RPMI7951 (cell line): ENCODE measurements at places on chromosomes 4 and X. TPM values are rescaled to one million over a fixed set of nuclear protein-coding genes. Genes with fewer than 3 reads are reported as not detected.

- no peak for DNase-seq
These were observed 763.4 kb upstream of the EPHA5 start for GRCh38 chr4:66433706-66434105.

Gene F8A2
- not detected in 2 replicates for total RNA-seq

Gene SH3BGRL
- total RNA-seq: 98.4 and 122 TPM in 2 replicates

Gene SHOX
- total RNA-seq: not detected in 2 replicates

- no peak for DNase-seq
These were observed 196.5 kb upstream of the SLC7A11 start for GRCh38 chr4:138438608-138439007.

Gene GPR50
- not detected in 2 replicates for total RNA-seq

Gene NSG1
- not detected in 2 replicates for total RNA-seq

Gene TMEM35A
- total RNA-seq: 0.10 TPM in 1 of 2 replicates, not detected in the other

Gene HCCS
- total RNA-seq: 29.0 and 30.5 TPM in 2 replicates

DNA sequence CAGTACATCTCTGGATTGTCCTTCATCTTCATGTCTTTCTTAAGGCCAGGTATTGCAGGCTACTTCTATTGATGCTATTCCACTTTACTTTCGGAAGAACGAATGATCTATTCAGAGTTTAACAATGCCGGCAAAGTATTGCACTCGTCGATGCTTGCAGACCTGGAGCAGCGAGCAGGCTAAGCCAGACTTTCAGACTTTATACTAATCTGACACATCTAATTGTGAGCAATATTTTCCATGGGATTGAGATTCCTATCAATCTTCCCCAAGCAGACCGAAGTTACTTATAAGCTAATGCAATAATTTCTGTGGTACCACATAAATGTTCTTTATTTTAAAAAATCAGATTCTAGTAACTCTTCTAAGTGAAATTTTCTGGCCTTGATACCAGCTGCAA lies 1.6 kb downstream of the EMCN start:
- no peak for DNase-seq

DNA sequence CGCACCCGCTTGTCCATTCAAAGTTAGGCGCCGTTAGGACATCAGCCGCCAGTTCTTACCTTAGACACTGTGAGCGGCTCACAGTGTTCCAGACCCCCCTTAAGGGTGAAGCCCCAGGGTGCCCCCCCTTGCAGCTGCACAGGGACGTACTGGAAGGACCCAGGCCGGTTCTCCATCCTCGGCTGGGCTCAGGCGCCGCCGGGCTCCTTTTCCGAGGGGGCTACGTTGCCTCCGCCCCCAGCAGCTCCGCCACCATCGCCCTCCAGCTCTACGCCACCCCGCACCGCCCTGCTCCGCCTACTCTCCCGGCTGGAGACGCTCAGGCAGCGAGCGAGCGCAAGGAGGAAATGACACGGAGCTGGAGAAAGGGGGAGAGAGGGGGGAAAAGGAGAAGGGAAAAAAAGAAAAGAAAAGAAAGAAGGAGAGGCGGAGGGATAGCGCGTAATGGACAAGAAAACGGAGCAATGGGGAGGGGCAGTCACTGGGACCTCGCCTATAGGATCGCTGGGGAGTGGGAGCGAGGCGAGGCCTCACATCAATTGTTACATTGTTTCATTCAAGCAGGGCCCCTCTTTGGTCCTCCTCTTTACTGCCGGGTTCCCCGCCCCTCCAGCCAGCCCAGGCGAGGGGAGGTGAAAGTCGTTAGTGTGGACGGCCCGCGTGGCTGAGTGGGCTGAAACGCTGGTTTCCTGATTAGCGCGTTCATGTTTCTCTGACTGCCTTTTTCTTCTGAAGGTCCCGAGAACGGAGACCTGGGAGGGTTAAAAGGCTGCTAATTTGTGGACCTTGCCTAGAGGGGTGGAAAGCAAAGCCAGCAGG lies at the start of gene SHROOM4:
Gene SHROOM4, minus strand, starts transcription at position 352 of the 819 bp plus-strand sequence. Its CDS starts 176 bp downstream, at position 176.
- peak; percentile 11 for DNase-seq

GRCh38 chr4:6969826-6970800 lies 60.5 kb downstream of the TBC1D14 start:
- DNase-seq: no peak

- DNase-seq: no peak
These were observed 89.6 kb downstream of the NEUROG2 start for GRCh38 chr4:112426416-112426815.

Gene SULT1E1
- not detected in 2 replicates for total RNA-seq

GRCh38 chr4:9880406-9881197 lies 99.2 kb downstream of the DRD5 start:
- no peak for DNase-seq

- no peak for DNase-seq
These were observed 22.9 kb upstream of the CASK start for GRCh38 chrX:41946235-41946634.

Gene CXCL8
- 66.9 and 79.5 TPM in 2 replicates for total RNA-seq

GRCh38 chr4:22410645-22411247 lies 105.1 kb downstream of the ADGRA3 start:
- DNase-seq: peak; percentile 7

- no peak for DNase-seq
These were observed 18.3 kb downstream of the CD99L2 start for GRCh38 chrX:150879855-150880807.

- no peak for DNase-seq
These were observed 538.2 kb downstream of the DMD start for GRCh38 chrX:32673193-32673592.

- DNase-seq: no peak
These were observed 54.8 kb upstream of the GEMIN8 start for GRCh38 chrX:14084466-14084865.

- no peak for DNase-seq
These were observed 148.9 kb downstream of the AFF2 start for GRCh38 chrX:148649145-148649795.

Gene FABP2
- total RNA-seq: not detected in 2 replicates

DNA sequence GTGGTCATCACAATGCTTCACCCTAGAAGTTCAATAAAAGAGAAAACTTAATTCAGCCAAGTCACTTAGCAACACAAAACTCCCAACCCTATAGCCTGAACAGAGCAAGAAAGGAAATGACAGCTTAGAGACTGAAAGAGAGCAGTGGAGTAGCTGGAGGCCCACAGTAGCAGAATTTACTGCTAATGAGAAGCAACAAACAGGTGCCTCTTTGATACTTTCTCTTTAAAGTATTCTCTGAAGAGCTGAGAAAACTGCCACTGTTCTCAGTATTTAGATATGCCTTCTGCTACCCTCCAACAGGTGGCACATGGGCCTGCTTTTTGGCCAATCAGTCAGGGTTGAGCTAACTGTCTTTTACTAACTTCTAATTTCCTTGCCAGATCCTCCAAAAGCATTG lies 240.0 kb downstream of the GPC3 start:
- no peak for DNase-seq

- no peak for DNase-seq
These were observed 146.4 kb upstream of the NOCT start for GRCh38 chr4:138869165-138869564.

- DNase-seq: peak; percentile 75
These were observed 1.2 kb downstream of the TFE3 start for GRCh38 chrX:49041744-49042580.

Gene STPG2
- total RNA-seq: not detected in 2 replicates

GRCh38 chrX:57445076-57445475 lies 146.7 kb upstream of the ZXDB start:
- no peak for DNase-seq

GRCh38 chr4:85777908-85778631 lies 303.1 kb downstream of the ARHGAP24 start:
- no peak for DNase-seq

Gene HPGD
- total RNA-seq: 0.24 TPM in 1 of 2 replicates, not detected in the other

Gene MMRN1
- not detected in 2 replicates for total RNA-seq

- DNase-seq: peak; percentile 10
These were observed 24.5 kb upstream of the SCD5 start for GRCh38 chr4:82823062-82823461.

GRCh38 chr4:78953769-78954666 lies 14.8 kb upstream of the PAQR3 start:
- DNase-seq: peak; percentile 8

GRCh38 chr4:46986922-46987638 lies 6.3 kb downstream of the GABRA4 start:
- no peak for DNase-seq

Gene DUSP9
- total RNA-seq: 0.20 TPM in 1 of 2 replicates, not detected in the other

- no peak for DNase-seq
These were observed 136.6 kb downstream of the FBXW7 start for GRCh38 chr4:152399246-152399645.

GRCh38 chrX:115494161-115494560 lies 66.8 kb upstream of the PLS3 start:
- peak; percentile 24 for DNase-seq

DNA sequence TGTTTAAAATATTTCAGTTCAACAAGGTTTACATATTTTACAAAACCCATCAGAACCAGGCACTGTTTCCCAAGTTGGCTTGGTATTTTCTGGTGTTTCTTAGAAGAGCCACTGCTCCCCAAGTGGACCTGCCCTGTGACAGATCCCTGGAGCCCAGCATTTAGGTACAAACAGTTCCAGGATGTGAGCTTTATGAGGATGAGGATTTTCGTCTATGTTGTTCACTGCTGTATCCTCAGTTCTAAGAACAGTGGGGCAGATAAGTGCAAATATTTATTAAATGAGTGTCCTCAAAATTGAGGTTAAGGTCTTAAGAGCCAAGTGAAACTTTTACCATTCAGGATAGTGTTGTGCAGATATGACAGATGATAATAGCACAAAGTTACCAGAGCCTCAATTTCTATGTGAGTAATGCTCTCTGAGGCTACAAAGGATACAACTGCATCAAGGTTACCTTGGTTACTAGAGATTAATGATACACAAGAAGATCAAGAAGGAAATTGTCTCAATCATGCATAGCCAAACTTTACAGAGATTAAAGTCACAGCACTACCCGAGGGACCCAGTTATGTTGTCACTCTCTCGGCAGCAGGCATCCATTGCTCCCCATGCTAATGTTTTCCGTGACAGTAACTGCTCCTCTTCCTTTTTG lies 37.5 kb downstream of the ANXA3 start:
- no peak for DNase-seq

GRCh38 chr4:126850286-126850685 lies 782.5 kb upstream of the INTU start:
- peak; percentile 98 for DNase-seq

- no peak for DNase-seq
These were observed 73.9 kb downstream of the VCX3A start for GRCh38 chrX:6460893-6461490.

- DNase-seq: no peak
These were observed 121.3 kb downstream of the PPARGC1A start for GRCh38 chr4:23768541-23768940.

DNA sequence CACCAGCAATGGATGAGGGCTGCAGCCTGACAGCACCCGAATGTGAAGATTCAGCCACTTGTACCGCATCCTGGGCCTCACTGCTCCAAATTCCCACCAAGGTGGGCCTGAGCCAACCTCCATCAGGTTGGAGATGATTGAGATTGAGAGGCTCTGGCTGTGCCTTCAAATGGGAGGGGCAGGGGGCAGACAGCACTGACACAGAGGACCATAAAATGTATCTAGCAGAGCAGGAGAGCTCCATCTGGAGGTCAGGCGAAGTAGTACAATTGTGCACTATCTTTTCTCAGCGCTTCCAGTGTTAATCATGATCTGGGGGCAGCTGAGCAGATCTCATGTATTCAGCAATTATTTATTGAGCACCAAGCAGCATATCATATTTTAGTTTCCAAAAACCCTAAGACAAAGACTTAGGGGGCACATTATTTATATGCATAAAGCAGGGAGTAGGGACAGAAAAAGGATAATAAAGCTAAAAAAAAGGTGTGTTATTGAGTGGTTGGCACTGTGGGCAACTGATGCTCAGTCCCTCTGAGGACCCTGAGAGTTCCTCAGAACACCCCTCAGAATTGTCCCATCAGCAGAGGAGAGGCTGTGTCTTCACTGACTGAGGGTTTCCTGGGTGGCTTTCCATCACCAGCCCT lies 31.6 kb upstream of the C1QTNF7 start:
- DNase-seq: peak; percentile 62

DNA sequence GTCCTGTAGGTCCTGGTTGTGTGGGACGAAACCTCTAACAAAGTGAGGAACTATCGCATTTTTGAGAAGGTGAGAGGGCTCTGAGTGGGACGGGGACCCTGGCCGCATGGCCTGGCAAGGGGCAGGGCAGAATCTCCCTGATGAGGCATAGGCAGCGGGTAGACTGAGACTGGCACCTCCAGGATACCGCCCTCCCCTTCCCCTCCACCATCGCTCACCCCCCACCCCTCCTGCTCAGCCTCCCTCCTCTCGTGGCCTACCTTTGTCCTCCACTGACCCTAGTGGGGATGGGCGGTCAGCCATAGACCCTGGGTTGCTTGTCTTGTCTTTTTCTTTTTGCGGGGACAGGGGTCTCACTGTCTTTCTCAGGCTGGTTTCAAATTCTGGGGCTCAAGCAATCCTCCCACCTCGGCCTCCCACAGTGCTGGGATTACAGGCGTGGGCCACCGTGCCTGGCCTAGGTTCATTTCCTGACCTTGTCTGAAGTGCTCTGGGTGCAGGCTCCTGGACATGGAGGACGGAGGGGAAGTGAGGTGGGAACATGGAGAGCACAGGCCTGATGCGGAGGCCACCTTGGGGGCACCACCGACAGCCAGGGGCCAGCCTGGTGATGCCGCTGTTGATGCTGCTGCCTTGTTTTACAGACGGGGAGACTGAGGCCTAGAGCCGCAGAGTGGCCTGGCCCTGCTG lies 10.5 kb upstream of the ADD1 start:
- DNase-seq: no peak

Gene MAGEA9B
- total RNA-seq: not detected in 2 replicates

Gene PWWP3B
- not detected in 2 replicates for total RNA-seq

Gene SSX2
- total RNA-seq: not detected in 2 replicates

DNA sequence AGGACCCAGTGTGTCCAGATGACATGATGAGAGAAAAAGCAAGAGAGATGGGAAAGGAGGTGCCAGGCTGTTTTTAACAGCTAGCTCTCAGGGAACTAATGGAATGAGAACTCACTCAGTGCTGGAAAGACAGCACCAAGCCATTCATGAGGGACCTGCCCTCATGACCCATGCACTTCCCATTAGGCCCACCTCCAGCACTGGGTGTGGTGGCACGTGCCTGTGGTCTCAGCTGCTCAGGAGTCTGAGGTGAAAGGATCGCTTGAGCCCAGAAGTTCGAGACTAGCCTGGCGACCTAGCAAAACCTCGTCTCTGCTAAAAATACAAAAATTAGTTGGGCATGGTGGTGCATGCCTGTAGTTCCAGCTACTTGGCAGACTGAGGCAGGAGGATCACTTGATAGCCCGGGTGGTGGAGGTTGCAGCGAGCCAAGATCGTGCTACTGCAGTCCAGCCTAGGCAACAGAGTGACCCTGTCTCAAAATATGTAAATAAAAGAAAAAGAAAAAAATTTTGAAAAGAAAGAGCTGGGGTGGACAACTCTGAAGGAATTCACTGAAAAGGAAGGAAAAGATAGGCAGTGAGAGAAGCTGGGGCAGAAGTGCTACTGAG lies 50.9 kb downstream of the FAM193A start:
- no peak for DNase-seq

GRCh38 chr4:24601121-24601520 lies 16.8 kb upstream of the DHX15 start:
- DNase-seq: no peak

- no peak for DNase-seq
These were observed 12.4 kb downstream of the CASP6 start for GRCh38 chr4:109690690-109691410.
